GM12864 (cell line): ENCODE measurements at places on chromosomes 16 and 17.
A peak's percentile ranks its signal among the peaks of the same experiment; 100 is the strongest.

- DNase-seq, result peak; percentile 49
Measured at GRCh38 chr17:40371261-40371929, 6.9 kb upstream of the GJD3 start.

DNA sequence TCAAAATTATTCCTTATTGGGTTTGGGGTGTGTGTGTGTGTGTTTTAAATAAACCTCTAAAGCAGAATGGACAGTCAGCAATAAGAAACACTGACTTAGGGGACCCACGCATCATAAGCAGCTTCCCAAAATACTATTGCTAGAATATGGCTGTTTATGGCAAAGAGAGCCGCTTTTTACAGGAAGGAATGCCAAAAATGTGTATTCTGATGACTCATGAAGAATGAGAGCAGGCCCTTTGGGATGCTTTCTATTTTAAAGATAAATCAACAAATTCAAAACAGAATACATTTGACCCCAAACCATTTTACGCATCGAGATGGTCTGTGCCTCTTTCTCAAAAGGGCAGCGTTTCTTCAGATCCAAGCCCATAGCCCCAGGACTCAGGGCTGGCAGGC, 37.5 kb downstream of the ARHGAP17 start:
- no peak for DNase-seq

- no peak for DNase-seq
Measured at GRCh38 chr16:66159987-66160386, 206.5 kb upstream of the CDH5 start.

DNA sequence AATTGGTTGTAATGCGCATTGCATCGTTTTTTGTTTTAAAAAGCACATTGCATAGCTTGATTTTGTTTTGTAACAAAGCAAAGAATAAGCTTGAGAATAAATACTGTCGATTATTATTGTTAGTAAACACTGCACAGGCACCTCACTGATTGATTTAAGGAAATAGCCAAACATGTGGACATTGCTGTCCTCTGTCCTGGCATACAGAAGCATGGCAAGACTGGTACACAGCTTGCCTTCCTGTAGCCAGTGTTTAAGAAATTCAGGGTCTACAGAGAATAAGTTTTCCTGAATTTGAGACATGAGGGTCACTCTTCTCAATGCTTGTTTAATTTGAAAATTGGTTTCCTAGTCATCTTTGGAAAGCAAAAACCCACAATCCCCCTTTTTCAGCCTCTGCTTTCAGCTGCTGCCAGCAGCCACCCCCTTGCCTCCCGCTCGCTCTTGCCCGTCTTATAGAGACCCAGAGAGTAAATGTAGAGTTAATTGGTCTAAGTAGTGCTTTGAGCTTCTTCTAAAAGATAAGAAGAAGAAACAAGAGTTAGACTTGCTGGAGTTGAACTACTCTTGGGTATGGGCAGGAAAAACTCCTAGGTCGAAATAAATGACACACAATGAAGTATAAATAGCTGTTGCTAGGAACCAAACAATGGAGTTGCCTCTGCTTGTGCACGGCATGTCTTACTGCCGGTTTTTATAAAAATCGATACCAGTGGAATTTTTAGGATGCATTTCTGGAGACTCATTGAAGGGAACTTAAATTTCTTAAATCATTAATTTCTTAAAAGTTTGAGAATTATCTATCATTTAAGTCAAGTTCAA, 116.6 kb downstream of the MRTFB start:
- no peak for DNase-seq

DNA sequence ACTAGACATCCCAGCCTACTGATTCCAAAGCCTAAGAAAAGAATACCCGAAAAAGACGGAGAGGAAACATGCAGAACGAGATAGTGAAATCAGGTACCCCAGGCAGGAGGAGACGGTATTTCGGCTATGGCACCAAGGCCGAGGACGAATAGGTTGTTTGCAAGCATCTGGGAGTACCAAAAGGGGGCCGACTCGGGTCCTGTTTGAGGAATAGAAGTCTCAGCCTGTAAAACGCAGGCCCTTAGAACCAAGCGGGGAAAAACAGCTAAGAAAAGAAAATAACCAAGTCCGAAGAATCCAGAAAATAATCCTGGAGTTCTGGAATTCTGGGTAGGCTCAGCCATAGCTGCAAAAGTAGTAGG, 537 bp downstream of the SLC35B1 start:
- no peak for DNase-seq

DNA sequence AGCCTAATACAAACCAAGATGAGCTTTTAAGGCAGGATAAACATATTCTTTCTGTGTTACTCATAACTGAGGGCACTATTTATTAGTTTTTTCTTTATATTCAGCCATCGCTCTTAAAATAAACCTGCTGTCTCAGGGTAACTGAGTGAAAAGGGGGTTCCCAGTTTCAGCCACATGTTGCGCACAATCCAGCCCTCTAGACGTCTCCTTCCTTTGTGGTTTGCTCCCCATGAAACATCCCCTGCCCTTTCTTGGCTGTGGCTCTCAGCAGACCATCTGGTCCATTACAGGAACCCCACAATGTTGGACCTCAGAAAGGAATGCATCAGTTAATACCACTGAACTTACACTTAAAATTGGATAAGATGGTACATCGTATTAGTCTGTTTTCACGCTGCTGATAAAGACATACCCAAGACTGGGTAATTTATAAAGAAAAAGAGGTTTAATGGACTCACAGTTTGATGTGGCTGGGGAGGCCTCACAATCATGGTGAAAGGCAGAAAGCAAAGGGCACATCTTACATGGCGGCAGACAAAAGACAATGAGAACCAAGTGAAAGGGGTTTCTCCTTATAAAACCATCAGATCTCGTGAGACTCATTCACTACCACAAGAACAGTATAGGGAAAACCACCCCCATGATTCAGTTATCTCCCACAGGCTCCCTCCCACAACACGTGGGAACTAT, 12.6 kb upstream of the IL21R start:
- DNase-seq, result peak; percentile 79

DNA sequence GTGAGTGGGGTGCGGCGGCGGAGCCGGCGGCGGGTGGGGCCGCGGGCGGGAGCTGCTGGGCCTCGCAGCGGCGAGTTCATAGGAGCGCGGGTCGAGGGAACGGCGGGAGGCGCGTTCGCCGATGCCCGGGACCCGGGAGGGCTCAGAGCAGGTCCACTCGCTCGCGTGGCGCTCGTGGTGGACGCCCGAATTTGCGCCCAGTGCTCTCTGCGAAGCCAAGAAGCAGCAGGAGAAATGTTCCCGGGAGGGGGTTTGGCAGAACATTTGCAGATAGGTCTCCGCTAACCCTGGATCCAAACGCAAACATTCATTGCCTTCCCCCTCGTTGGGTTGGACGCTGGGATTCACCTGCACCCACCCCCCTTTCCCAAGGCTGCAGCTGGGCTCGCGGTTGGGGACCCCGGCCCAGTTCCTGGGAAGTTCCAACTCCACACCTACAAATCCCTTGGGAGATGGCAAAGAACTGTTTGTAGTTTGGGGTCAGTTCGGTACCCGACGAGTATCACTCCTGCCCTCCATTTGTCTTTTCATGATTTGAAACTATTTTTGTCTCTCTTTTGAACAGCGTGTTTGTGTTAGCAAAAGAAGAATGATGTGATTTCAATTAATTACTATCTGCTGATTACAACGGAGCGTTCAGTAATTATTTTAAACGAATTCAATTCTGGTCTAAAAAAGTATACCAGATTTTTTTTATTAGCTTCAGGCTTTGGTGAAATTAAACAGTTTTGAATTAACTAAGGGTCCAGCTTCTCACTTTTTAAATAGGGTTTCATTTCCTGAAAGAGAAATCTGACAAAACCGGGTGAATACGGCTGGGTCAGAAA, 2.3 kb downstream of the NTN1 start:
- no peak for DNase-seq

DNA sequence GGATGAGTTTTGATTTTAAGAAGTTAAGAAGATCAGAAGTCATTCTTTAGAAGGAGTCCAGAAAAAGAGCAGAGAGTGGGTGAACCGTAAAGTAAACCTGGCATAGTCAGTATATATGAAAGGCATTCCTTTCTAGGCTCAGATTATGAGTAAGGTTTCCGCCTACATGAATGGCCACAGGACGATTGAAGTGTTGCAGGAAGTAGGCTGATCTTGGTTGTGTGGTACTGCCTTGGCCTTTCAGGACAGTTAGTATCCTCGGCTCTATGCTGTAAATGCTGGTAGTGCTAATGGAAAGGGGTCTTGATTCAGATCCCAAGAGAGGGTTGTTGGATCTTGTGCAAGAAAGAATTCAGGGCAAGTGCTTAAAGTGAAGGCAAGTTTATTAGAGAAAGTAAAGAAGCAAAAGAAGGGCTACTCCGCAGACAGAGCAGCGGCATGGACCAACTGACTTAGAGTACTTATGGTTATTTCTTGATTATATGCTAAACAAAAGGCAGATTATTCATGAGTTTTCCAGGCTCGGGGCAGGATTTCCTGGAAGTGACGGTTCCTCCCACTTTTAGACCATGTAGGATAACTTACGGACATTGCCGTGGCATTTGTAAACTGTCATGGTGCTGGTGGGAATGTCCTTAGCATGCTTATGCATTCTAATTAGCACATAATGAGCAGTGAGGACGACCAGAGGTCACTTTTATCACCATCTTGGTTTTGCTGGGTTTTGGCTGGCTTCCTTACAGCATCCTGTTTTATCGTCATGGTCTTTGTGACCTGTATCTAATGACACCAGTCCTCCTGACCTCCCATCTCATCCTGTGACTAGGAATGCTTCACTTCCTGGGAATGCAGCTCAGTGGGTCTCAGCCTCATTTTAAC, 164.8 kb downstream of the SNX29 start:
- no peak for DNase-seq

- DNase-seq, result no peak
Measured at GRCh38 chr17:61314368-61315078, 85.1 kb upstream of the TBX2 start.

DNA sequence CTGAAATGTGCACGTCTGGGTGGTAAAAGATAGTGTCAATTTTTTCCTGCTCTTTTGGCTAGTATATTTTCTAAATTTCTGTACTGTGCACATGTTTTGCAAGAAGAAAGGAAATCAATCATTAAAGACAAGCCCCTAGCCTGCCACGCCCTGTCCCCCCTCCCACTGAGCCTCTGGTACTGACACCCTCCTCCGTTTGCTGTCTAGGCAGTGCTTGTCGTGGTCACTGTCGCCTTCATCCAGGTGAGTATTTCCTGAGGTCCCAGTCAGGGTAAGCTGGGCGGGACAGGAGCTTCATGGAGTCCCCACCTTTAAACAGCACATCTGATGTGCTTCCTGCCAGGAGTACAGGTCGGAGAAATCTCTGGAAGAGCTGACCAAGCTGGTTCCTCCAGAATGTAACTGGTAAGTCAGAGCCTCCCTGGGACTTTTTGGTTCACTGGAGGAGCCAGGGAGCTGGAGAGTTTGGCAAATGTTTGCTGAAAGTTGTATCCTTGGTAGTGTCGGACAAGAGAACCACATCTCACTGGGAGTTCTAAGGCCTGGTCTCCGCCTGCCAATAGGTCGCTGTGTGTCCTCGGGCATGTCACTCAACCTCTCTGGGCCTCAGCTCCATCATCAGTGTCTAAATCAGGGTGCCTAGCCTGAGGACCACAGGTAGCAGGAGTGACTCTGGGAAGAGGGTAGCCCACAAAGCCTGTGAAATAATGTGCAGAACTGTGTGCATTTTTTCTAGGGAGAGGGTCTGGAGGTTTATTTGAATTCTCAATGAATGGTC, 42.2 kb downstream of the ATP2C2 start:
- DNase-seq, result no peak

DNA sequence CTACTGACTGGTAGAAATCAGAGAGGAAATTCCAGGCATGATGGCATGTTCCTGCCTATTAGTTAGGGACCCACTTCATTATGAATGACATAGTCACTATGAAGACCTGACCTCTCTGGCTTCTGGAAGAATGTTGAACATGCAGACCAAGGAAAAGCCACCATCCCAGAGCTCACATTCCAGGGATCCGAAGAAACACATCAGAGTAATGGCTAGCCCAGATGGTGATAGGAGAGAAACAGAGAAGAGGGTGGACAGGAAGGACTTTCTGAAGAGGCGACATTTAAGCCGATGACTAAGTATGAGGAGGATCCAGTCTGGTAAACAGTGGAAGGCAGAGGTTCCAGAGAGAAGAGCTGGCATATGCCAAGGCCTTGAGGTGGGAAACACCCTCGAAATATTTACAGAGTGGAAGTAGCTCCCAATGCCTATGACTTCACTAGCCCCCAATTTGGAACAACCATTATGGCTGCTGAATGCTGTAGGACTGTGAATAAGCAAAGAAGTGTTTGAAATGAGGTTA, 216.2 kb downstream of the RBFOX1 start:
- no peak for DNase-seq

DNA sequence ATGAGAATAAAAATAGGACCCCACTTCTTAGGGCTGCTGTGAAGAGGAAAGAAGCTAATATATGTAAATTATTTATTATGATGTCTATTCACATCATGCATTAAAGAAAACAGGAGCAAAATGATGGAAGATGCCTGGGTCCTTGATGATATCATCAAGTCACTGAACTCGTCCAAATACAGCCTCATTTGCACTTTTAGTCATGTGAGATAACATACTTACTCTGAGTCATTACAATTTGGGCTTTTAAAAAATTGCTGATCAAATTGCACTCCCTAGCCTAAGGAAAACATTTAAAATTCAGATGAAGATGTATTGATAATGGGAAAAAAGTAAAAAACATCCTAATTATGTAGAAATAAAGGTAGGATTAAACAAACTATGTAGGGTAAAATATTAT, 302.7 kb upstream of the CCL2 start:
- DNase-seq, result no peak

GRCh38 chr16:3523281-3523680, 22.5 kb downstream of the CLUAP1 start:
- no peak for DNase-seq

DNA sequence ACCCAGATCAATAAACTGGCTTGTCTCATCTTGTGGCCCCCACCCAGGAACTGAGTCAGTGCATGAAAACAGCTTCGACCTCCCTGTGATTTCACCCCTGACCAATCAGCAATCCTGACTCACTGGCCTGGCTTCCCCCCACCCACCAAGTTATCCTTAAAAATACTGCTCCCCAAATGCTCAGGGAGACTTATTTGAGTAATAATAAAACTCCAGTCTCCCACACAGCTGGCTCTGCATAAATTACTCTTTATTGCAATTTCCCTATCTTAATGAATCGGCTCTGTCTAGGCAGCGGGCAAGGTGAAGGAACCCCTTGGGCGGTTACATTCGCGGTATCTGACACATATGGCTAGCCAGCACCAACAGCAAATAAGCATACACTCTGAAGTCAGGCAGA, 9.8 kb upstream of the RABEP1 start:
- DNase-seq, result no peak

GRCh38 chr16:25258861-25259179, 1.2 kb upstream of the ZKSCAN2 start:
- no peak for DNase-seq
